ENCODE measurements at places on chromosomes 6 and 20.

GRCh38 chr20:40010483-40010882 lies 678.6 kb downstream of the MAFB start:
- DNase-seq: no peak

DNA sequence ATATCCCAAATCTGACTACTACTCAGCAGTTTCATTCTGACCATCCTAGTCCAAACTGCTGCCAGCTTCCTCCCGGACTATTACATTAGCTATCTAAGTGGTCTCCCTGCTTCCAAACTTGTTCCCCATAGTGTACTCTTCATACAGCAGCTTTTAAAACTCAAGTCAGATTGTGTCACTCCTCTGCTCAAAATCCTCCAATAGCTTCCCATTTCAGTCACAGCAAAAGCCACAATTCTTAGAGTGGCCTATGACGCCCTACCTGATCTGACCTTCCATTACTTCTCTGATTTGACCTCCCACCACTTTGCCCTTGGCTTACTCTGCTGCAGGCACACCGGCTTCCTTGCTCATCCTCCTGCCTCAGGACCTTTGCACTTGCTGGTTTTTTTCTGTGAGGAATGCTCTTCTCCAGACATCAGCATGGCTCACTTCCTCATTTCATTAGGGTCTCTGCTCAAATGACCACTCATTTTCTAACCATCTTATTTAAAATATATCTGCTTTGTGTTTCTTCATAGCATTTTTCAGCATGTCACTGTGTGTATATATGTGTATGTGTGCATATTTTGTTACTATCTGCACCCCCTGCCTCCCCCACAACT lies 111.1 kb upstream of the DTNBP1 start:
- no peak for DNase-seq

DNA sequence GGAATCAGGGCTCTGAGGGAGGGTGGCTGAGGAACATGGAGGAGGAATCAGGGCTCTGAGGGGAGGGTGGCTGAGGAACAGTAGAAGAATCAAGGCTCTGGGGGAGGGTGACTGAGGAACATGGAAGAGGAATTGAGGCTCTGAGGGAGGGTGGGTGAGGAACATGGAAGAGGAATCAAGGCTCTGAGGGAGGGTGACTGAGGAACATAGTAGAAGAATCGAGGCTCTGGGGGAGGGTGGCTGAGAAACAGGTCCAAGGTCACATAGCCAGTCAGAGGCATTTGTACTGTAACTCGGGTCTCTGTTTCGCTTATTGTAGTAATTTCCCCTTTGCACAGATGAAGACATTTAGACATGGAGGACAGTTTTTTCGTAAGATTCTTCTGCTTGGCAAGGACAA lies 164.8 kb downstream of the SOBP start:
- DNase-seq: no peak

DNA sequence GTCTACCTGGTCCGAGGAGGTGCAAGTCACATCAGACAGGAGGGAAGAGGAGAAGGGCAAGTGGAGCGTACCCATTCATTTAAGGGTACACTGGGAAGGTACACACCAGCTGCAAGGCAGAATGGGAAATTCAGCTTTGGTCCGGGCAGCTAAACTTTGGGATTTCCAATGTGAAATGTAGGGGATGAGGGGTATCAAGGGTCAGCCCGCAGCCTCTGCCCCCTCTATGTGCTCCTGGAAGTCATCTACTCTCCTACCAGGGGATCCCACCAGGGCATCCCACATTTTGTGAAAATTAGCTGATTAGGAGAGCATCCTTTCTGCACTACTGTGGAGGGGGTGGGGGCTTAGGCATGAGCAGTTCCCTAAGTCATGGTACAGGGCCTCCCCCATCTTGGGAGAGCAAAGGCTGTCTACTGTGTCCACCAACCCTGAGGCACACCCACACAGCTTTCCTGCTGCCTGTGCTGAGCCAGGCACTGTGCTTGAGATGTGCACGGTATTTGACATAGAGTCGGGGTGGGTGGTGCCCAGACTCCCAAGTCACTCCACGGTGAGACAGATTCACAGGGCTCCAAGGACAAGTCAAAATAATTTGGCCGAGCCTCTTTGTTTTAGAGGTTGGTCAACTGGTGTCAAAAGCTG lies 189.1 kb upstream of the SULF2 start:
- DNase-seq: no peak

DNA sequence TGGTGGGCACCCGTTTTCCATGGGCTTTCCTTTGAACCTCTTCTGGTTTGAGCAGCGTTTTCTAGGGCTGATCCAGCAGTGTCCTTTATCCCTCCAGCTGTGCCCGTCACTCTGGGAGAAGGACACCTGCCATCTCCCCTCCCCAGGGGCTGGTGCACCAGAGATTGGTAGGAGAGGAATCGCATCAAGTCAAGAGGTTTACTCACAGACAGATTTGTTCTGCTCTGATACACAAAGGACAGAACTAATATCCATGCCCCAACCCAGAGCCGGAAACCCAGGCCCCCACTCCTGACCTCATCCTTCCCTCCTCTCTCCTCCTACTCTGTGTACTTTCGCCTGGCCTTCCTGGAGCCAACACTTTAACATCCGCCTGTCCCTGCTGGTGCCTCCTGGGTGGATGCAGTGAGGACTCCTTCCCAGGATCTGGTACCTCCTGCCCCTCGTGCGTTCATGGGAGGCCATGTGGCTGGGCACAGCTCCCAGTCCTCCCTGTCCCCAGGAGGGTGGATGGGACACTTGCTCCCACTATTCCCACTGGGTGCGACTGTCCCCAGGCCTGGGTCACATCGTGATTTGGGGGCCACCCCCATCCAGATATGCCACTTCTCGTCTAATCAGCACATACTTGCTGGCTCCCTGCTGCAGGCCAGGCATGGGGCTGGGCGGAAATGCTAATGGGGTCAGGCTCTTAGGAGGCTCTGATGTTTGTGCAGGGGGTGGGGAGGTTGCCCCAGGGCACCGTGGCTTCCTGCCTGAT lies 286.3 kb downstream of the CDH4 start:
- DNase-seq: no peak

GRCh38 chr20:20712004-20712473 lies 405 bp downstream of the RALGAPA2 start:
- DNase-seq: no peak

- DNase-seq: no peak
Observed at GRCh38 chr6:78844899-78845298, 22.5 kb upstream of the IRAK1BP1 start.

DNA sequence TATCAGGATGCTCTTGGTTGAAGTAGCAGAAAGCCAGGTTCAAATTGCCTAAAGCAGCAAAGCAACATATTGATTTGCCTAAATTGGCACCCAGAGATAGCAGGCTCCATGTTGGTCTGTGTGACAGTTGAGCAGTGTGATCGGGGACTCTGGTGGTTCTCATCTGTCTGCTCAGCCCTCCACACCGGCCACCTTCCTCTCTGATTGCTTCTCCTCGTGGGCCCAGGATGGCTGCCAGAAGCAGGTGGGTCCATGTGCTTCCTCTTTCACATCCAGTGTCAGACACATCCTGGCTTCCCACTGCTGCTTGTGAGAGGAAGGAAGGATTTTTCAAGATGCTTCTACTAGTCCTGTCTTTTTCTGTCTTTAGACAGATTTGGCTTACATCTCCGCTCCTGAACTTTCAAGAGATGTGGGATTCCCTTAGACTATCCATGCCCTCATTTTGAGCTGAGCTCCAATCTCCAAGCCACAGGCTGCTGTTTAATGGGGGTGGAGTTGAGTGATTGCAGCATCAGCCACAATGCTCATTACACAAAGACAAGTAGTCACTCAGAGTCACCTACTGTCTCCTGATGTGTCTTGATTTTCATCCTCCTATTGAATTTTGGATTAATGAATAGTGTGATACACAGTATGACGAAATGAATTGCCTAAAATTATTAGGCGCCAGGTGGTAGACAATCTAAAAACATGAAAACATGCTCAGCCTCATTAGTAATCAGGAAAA lies 122.2 kb downstream of the ZDHHC14 start:
- no peak for DNase-seq

DNA sequence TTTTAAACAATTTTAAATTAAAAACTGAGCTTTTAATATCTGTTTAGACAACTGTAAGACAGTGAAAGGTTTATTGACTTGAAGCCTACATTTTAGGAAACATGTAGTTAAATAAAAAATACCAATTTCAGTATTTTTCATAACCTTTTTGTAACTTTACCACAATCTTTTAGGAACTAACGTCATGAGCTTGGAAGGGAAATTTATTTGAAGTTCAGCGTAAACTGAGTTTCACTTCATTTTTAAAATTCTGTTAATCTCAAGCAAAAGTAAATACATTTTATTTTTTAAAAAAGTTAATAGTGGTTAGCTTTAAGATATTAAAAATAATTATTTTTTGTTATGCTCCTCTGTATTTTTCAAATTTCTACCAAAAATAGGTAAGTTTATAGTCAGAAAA lies 5.5 kb downstream of the CST7 start:
- DNase-seq: no peak

DNA sequence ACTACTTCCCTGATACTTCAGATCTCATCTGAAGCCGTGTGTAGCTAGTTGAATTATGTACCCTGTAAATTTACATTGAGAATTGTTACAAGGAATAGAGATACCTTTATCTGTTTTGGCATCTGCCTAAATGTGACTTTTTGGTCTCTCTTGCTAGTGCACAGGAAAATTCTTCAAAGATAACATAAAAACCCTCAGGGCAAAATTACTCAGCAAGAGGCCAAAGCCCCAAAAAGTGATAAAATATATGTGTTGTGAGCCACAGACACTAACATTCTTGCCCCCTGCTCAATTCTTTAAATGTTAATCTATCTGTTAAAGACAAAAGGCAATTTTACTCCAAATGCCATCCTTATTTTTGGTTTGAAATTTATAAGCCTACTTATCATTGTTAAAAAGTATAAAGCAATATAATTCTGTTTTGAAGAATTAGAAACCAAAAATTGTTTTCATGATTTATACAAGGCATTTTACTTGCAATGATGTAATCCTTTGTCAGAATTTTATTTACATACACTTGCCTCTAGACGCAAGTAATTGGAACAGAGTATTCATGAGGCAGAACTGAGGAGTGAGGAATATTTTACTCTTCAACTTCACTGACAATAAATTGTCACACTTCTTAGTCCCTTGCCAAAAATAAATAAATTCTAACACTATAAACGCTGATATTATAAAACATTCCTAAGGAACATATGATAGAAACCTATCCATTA lies 186.2 kb downstream of the EPM2A start:
- no peak for DNase-seq

DNA sequence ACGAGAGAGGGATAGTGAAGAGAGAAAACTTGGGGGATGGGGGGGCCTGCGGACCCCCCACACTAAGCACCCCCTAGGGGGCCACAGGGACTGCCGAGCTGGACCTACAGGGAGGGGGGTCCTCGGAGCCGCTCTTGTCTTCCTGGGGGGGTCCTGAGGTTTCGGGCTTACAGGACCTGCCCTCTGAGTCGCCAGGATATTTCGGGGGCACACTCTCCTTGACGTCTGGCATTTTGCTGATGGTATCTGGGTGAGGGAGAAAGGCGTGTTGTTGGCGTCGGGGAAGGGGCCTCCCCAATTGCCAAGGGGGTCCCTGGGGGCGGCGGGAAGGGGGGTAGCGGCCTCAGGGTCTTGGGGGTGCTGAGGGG lies 516 bp downstream of the TCP11 start:
- no peak for DNase-seq

- no peak for DNase-seq
Observed at GRCh38 chr20:20265210-20265609, 102.7 kb upstream of the INSM1 start.

- DNase-seq: no peak
Observed at GRCh38 chr6:44497807-44498206, 110.3 kb downstream of the CDC5L start.

GRCh38 chr20:20465252-20465651 lies 97.3 kb downstream of the INSM1 start:
- DNase-seq: no peak

DNA sequence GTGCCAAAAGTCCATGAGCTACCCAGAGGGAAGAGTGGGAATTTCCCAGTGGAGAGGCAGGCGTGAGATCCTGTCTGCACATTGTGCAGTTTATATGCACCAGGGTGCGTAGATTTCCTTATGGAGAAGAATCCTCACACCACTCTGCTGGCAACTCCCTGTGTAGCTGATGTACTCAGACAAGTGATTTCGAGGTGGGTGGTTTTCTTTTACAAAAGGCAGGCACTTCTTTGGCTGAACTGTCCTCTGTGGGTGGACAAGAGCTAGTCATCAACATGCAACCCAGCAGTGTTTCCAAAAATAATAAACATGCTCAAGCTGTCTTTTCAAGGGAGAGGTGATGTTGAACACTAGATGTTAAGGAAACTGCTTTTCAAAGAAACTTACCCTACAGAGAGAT lies 121.7 kb upstream of the NXT1 start:
- DNase-seq: no peak

DNA sequence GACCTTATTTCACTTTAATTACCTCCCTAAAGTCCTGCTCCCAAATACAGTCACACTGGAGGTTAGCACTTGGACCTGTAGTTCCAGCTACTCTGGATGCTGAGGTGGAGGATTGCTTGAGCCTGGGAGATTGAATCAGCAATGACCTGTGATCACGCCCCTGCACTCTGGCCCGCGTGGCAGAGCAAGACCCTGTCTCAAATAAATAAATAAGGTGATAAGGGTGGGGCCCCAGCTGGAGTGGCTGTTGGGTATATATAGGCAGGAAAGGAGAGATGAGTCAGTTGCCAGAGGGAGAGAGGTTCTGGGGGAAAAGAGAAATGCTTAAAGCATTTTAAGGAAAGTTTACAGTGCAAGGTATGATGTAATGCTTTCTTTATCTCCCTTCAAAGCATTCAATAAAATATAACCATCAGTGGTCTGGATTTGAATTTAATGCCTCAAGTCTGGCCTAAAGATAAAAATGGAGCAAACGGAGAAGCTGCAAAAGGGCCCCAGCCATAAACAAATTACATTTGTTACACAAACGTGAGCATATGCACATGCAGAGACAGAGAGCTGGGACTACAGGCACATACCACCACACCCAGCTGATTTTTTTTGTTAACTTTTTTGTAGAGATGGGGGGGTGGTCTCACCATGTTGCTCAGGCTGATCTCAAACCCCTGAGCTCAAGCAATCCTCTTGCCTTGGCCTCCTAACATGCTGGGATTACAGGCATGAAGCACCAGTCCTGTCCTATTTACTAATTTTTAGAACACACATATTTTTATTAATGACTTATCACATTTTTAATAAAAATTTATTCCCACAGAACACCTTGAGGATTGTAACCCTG lies 6.1 kb upstream of the PM20D2 start:
- no peak for DNase-seq

DNA sequence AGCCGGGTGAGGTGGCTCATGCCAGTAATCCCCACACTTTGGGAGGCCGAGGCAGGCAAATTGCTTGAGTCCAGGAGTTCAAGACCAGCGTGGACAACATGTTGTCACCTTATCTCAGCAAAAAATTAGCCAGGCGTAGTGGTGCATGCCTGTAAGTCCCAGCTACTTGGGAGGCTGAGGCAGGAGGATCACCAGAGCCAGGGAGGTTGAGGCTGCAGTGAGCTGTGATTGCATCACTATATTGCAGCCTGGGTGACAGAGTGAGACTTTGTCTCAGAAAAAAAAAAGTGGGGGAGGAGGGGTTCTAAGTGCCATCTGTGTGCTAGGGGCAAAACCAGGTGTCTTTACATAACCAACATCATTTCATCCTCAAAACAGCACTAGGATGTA lies 48.3 kb downstream of the CDK5RAP1 start:
- DNase-seq: no peak
